ENCODE measurements at places on chromosomes 1 and 21.

DNA sequence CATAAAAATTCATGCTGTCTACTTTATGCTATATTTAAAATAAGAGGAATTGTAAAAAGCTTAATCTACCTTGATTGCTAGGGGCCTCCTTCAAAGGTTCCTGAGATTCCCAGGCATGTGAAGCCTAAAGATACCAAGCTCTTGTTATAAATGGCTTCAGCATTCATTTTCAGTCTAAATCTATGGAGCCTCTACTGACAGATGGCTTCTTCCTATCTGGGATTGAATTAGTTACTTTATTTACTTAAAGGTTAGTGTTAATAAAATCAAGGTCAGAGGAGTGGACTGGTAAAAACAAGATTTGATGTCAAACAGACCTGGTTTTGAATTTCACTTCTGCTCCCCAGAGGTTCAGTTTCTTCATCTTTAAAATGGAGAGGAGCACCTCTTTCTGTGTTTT is 93.7 kb downstream of the TNNI3K start:
- no peak for DNase-seq

DNA sequence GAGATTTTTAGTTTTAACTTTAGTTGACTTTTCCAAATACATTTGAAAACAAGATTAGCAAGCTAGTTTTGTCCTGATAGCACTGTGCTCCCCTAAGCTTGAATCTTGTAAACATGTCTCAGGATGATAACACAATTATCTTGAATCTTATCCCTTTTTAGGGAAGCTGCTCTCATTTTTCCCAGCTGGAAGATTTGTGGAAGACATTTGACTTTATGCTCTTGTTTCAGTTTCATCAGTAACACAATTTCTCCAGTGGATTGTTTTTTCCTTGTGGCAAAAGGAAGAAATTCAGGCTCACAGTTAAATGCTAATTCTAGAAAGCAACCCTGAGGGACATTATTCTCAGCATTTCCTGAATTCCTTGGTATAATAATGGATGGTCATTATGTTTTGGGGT is 88.8 kb downstream of the CDC7 start:
- DNase-seq, result no peak

GRCh38 chr1:39411526-39412478 is 79.6 kb upstream of the BMP8A start:
- DNase-seq, result no peak

- DNase-seq, result no peak
Observed at GRCh38 chr1:72568113-72568512, 285.8 kb upstream of the NEGR1 start.

DNA sequence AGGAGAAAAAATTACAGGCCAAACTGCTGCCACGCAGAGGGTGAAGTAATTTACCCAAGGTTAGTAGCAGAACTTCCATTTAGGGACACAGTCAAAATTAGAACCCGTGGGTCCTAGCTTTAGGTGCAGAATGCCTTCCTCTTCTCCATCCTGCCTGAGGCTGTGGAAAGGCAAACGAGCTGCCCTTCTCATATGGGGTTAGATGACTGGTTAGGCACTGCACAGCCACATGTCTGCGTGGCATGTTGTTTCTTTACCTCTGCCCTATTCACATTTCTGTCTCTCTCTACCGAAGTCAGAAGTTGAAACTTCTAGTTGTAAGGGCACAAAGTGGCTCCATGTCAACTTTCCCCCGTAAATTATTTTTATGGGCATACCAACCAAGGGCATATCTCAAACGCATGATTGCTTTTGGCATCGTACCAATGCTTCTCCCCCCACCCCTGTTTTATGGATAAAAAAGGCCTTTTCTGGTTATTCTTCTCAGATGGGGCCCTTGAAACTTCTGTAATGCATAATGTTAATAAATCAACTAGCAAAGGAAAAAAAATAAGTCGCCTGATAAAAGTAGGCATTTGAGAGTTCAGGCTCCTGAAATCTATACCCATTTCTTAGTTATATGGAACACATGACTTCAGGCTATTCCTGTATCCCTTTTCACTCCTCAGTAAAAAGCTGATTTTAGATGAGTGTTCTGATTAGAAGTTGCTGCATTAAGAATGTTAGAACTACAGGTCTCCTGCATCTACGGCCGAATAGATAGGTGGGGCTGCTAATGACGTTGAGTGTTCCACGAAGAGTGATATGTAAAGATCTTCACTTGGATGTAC is 139.6 kb upstream of the NRIP1 start:
- no peak for DNase-seq

- DNase-seq, result no peak
Observed at GRCh38 chr1:163668472-163668871, 346.7 kb downstream of the NUF2 start.
